ENCODE measurements at places on chromosomes 7 and 10.
A peak's percentile ranks its signal among the peaks of the same experiment; 100 is the strongest.

DNA sequence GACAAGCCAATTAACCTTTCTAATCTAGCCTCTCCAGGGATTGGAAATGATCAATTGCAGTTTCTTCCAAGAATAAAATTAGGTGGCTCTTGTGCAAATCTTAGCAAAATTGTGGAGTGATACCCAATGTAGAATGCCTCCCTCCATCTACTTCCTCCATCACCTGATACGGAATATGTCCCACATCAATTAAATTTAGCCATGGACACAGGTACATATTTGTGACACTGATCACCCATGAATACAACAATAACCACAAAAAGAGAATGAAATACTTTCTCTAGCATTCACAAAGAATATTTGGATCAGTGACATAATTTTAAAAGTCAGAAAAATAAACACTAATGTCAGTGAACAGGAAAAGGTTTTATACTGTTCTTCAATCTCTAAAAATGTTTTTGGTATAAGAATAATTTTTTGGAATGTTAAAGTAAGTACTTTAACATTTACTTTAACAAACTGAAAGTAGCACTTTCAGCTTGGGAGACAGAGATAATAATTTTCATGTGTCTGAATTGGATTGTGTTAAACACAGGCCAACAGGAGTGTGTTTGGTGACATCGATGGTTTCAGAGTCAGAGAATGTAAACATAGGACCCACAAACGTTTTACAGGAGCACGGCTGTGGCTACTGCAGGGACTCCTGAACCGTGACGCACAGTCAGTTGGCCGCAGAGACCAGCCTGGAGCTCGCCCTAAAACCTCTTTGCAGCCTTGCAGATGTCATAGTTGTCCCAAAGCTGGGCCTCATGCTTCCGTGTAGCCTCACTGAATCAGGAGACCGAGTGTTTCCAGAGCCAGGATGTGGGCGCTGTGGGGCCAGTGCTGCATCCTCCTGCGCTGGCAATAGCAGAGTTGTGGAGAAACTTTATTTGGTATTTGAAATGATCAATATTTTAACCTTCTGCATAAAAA is 7.2 kb downstream of the RBM20 start:
- DNase-seq, result no peak

- no peak for DNase-seq
Observed at GRCh38 chr7:6279341-6279740, 6.9 kb upstream of the CYTH3 start.

GRCh38 chr10:76270464-76270863 is 839.0 kb downstream of the LRMDA start:
- no peak for DNase-seq

GRCh38 chr10:50335397-50335796 is 84.1 kb upstream of the ASAH2 start:
- no peak for DNase-seq

DNA sequence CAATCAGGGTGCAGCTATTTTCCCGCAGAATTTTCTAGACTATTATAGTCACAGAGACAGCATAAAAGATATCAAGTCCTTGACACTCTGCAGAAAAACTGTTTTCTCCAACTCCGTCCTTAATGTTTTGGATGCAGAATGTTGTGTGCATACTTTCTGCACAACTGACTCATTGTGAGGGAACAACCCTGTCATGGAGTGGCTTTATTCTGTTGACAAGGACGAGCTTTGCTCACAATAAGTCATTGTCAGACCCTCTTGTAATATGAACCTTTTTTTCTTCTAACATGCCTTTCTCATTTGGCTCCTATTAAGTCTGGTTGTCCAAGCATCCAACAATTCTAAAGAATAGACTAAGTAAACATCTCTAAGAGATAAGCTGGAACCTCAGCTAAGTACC is 17.3 kb downstream of the ABCB4 start:
- DNase-seq, result no peak

- DNase-seq, result no peak
Observed at GRCh38 chr10:88122145-88122544, 258.7 kb downstream of the PTEN start.

DNA sequence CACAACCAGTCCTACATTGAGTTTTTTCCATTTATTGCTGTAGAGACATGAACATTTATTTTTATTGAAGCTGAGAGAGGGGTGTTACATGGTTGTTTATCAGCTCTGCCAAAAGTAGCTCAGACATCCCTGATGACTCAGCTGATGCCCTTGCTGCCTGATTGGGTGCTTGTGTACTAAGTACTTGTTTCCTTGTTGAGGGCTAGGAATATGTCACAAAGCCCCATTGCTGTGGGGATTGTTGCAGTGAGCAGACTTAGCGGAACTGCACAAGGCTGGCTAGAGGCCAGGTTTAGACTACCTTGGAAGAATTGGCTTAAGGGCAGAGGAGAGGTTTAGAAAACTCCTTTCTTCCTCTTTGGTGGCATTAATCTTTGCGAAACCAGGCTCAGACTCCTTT is 110.6 kb downstream of the AUTS2 start:
- no peak for DNase-seq

DNA sequence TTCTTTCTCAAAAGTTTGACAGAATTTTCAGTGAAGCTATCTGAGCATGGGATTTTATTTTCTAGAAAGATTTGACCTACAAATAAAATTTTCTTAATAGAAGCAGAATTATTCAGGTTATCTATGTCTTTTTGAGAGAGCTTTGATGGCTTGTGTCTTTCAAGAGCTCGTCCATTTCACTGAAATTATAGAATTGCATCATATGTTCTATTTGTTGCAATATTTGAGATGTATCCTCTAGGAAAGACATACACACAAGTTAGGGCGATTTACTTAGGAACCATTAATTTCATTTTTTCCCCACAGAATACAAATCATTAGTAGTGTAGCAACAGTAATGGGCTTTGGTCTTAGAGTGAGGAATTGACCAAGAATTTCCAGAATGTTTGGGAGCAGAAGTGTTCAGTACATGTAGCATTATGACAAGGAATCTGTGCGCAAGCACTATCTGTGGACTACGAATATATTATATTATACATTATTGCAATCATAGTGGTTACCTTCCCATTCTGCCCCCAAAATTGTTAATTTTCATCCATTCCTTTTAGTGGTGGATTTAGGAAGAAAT is 12.8 kb upstream of the COL17A1 start:
- no peak for DNase-seq

DNA sequence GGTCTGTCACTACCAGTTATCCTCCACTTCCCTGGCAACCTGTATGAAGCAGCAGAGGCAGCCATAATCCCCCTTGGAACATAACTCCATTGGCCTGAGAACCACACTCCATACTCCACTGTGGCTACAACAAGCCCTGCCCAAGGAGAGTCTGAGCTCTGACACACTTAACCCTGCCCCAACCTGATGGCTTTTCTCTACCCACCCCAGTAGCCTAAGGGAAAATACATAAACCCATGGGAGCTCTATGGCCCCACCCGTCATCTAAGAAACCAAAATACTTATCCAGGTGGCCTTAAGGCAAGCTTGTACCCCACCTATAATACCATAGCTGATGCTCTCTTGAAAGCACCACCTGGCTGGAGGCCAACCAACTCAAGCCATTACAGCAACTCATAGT is 324.8 kb upstream of the GLI3 start:
- DNase-seq, result no peak

- DNase-seq, result no peak
Observed at GRCh38 chr7:86158111-86158510, 485.6 kb upstream of the GRM3 start.

GRCh38 chr10:119521443-119522204 is 20.9 kb downstream of the RGS10 start:
- peak; percentile 70 for DNase-seq

DNA sequence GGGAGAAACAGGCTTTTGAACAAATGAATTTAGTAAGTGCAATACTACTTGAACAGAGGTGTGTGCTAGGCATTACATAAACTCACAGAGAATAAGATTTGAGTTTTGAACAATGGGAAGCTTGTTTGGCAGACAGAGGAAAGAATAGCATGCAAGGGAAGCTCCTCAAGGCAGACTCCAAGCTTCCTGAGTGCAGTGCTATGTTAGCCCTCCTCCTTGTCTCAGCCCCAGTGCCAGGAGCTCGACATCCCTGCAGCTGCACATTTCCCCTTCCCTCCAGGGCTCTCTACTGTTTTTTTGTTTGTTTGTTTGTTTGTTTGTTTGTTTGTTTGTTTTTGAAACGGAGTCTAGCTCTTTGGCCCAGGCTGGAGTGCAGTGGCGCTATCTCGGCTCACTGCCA is 237.5 kb downstream of the IPMK start:
- no peak for DNase-seq

- no peak for DNase-seq
Observed at GRCh38 chr7:12968836-12969422, 281.5 kb downstream of the ARL4A start.

- peak; percentile 99 for DNase-seq
Observed at GRCh38 chr10:88851706-88852105, at the start of gene ANKRD22. TSS of gene ANKRD22 (minus strand) at chr10:88851844. CDS start at chr10:88851607, 237 bp downstream.

DNA sequence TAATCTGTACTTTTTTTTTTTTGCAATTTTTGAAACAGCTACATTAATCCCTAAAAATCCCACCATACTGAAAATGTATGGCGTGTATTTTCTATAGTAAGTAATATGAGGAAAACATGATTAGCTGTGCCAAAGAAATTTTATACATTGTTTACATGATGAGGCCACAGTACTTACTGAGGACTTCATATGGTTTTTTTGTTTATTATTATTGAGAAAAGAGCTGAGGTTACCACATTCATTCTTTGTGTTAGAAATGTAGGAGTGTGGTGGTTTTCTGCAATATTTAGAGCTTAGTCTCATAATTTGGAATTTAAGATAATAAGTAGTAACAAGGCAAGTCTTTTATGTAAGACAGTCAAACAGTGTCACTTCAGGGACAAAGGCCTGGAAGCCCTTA is 45.1 kb downstream of the SLC25A40 start:
- DNase-seq, result no peak

- DNase-seq, result no peak
Observed at GRCh38 chr10:86354761-86355540, 11.6 kb downstream of the GRID1 start.

DNA sequence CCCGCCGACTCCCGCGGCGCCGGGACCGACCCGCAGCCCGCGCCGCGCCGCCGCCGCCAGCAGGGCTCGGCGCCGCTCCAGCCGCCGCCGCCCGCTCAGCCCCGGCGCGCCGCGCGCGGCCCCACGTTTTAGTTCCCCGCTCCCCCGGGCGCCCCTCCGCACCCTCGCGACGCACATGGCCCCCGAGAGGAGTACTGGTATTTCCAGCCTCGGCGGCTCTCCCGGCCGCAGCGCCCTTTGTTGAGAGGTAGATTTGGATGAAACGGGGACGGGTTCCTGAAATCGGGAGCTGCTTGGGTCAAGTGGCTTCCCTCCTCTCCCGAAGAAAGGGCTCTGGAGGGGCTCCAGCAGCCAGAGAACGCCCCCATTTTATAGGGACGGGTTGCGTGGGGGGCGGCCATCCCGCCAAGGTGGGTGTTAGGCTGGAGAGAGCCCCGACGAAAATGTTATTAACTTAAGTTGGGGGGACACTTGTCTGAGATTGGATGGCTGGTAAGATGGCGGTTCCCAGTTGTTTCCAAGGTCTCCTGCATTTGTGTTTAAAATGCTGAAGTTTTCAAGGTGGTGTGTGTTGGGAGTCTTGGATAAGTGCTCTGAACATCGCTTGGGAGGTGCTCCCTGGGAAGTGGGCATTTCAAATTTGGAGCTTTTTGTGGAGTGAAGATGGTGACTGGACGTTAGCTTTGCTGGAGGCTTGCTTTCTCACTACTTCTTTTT is 1.2 kb downstream of the BMI1 start:
- DNase-seq, result peak; percentile 23

DNA sequence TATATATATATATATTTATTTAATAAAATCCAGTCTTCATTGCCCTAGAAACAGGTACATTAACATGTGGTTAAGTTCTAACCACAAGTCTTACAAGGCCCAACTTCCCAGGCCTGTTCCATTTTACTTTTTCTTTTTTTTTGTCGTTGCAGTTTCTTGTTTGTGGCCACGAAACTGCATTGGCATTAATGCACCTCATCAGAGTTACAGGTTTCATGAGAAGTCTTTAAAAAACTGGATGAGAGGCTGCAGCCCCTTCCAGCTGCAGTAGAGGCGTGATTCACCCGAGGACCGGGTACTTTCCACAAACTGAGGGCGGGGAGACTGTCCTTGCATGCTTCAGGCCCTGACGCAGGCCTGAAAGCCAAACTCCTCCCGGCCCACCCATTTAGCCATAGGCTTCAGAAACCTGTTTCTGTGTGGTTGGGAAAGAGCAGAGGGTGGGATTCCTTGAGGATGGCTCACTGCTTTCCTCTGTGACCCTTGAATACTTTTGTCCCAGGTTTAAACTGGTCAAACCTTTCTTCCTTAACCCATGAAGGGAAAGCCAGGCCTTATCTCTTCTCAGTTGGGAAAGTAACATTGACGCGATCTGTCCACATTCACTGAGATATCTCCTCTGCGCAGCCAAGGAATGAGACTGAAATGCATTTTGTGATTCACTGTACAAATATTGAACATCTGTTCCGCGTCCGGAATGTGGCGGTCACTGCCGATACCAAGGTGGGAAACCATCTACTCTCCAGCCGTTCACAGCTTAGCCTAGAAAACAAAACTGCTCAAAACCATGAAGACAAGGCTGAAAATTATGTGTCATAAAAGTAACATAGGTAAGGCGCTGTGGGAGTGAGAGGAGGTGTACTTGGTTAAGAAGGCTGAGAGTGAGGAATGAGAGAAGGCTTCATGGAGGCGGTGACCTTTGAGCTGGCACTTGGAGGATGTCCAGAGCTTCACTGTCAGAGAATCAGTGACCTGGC is 311.7 kb downstream of the GATA3 start:
- peak; percentile 99 for DNase-seq

DNA sequence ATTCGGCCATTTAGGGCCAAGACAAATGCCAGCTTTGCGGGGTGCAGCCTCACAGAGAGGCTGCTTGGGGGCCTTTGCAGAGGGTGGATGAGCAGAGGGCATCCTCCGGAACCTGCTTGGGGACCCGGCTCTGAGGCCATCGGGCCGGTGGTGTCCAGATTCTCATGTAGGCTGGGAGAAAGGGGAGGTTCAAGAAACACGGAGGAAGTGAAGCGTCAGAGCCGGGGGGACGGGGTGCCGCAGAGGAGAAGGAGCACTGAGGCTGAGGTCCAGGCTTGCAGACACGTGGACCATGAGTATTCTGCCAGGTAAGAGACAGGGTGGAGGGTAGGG is 150.7 kb upstream of the SHH start:
- no peak for DNase-seq

DNA sequence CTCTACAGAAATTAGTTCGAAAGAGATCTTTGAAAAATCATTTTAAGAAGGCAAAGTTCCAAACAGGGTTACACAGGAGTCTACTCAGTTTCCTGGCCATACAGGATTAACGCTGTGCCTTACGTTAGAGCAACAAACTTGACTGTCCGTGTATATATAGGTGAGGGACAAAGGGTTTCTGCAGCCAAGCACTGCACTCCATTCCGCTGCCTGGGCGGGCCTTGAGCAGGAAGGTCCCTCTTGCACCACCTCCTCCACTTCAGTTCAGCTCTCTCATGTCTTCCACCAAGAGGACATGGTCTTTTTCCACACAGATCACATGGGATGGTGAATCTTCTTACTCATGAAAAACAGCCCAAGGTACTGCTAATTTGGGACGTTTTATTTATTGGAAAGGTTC is 43.2 kb downstream of the MCMBP start:
- no peak for DNase-seq
